ENCODE measurements at places on chromosomes 3 and 15.

GRCh38 chr3:146153429-146153828 lies 7.6 kb downstream of the PLOD2 start:
- no peak for DNase-seq

DNA sequence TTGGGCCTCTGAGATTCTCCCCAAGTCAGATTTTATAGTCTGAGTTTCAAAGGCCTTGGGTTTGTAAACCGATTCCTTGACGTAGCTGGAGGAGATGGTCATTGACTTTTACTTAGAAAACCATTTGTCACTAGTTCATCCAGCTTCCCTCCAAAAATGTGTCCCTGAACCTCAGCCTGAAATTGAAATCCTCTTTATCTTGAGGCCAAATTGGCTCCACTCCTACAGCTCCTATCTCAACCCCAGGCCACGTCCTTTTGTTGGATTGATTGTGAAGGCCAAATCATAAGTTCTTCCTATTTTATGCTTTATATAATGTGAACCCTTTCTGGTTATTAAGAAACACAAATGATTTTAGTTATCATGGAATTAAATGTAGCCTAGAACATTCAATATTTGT lies 193.9 kb upstream of the SUCLG2 start:
- no peak for DNase-seq

DNA sequence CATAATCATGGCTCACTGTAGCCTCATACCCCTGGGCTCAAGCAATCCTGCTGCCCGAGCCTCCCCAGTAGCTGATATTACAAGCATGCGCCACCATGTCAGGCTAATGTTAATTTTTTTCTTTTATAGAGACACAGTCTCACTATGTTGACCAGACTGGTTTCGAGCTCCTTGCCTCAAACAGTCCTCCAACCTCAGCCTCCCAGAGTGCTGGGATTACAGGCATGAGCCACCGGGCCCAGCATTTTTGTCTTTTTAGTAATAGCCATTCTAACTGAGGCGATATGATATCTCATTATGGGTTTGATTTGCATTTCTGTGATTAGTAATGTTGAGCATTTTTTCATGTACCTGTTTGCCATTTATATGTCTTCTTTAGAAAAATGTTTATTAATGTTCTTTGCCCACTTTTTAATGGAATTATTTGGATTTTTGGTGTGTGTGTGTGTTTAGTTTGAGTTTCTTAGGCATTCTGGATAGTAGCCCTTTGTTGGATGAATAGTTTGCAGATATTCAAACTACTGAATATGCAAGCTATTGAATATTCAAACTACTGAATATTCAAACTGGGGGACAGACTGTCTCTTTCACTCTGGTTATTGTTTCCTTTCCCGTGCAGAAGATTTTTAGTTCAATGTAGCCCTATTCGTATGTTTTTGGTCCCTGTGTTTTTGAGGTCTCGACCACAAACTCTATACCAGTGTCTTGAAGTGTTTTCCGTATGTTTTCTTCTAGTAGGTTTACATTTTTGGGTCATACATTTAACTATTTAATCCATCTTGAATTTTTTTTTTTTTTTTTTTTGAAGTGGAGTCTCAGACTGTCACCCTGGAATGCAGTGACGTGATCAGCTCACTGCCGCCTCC lies 39.2 kb downstream of the CCDC66 start:
- DNase-seq = no peak

DNA sequence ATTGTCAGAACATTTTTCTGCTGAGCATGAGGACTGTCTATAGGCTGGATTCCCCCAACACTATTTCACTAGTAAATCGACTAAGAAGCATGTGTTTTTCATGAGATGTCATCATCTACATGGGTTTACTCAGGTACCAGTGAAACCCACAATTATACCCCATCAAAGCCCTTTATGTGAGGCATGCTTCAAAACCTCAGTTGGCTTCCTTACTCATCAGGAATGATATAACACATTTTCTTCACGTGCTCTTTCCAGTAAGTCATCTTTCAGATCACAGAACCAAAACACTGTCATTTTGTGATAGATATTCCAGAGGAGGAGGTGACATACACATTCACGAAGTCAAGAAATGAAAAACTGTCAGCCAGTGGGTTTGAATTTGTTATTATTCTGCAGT lies 116.5 kb downstream of the ANO10 start:
- no peak for DNase-seq

GRCh38 chr3:34683851-34684250 lies 885.4 kb downstream of the PDCD6IP start:
- DNase-seq = no peak

Data from activated CD8-positive, alpha-beta memory T cell treated with anti-CD3 and anti-CD28 coated beads for 1 hour (primary cell).